ENCODE measurements at places on chromosomes 16 and 17.

- no peak for DNase-seq
Measured at GRCh38 chr17:9676820-9677310, 31.5 kb downstream of the USP43 start.

DNA sequence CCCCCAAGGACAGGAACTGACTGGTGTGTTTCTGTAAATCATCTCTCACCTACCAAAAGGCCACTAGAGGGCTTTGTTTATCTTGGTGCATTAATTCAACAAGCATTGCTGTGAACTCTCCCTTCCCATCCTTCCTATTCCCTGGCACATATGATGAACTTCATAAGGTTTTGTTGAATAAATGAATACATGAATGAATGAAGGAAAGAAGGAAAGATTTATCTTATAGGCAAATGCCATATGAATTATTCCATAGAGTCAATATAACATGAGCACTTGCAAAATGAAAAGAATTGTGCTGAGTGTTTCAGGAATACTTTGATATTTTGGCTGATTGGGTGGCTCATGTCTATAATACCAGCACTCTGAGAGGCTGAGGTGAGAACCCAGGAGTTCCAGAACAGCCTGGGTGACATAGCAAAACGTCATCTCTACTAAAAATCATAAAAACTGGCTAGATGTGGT lies 4.3 kb downstream of the SPDYE4 start:
- no peak for DNase-seq

- no peak for DNase-seq
Measured at GRCh38 chr17:8965394-8966168, at the start of gene PIK3R5. TSS of gene PIK3R5 (minus strand) at chr17:8965707. CDS start at chr17:8911494, 54,213 bp downstream.

- no peak for DNase-seq
Measured at GRCh38 chr16:67277294-67277998, 1.9 kb upstream of the PLEKHG4 start.

DNA sequence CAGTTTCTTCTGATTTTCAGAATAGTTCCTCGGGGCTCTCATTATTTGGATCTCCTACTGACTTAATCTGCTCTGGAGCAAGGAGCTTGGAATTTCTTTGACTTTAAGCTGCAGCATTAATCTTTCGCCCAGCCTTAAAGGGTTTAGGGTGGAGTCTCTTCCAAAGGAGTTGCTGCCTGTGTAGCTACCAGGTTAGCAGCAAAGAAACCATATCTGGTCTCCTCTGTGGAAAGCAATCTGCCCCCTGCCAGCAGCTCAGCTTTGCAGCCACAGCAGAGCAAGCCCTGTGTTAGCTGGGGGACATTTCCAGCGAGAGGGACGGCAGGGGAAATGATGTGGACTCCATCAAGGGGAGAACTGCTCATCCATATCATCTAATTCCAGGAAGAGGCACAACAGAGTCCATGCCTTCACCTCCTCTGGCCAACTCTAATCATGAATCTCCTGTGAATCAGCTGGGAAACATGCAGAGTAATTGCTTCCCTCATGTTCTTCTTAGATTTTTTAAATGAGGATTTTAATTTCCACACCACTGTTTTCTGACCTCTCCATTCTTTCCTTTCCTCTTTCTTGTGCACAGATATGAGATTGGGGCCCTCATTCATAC lies 827.6 kb upstream of the CA10 start:
- no peak for DNase-seq

All from nucleus accumbens (tissue), 56 donors.